ENCODE measurements at places on chromosomes 1 and 21.

- no peak for DNase-seq
These were observed 158.0 kb downstream of the CLIC6 start for GRCh38 chr21:34826836-34827235.

DNA sequence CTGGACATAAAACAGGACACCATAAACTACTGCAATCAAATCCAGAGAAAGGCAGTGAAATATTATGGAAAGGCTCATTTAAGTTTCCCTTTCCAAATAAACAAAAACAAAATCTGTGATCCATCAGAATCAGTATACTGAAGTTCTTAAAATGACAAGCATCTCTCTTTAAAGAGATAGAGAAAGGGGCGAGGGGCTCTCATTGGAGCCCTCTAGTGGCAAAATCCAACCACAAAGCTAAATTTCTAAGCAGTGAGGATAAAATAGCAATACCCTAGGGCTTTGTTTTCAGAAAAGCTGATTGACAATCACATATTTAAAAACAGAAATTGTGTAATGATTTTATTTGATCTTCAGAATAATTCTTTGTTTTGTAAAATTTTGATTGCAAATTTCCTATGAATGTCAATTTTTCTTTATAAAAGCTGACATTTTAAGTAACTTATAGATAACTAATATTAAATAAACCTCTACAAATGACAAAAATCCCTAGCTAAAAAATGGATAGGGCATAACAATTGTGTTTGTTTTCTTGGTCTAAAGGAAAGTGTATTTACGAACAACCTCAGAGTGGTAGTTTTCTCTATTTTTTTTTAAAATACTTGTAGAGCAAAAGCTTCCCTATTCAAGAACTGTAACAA, 138.2 kb downstream of the COL24A1 start:
- peak; percentile 67 for DNase-seq

DNA sequence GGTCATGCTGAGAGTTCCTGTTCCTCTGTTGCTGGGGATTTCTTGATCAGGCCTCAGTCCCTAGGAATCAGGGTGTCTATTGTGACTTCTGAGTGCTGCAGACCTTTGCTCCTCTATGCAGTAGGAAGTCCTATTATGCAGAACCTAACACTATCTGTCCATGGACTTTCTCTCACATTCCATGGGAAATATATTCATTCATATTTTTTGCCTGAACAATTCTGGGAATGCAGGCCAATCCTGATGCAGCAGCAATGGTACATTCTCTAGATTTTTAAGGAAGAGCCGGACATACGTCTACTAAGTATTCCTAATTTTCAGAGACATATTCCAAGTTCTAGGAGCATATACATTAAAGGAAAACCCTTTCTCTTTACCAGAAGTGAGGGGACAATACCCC, 61.1 kb upstream of the C1orf87 start:
- no peak for DNase-seq

- no peak for DNase-seq
These were observed at the start of gene PLD5 for GRCh38 chr1:242524571-242525359. PLD5 (minus strand) TSS chr1:242524697.

DNA sequence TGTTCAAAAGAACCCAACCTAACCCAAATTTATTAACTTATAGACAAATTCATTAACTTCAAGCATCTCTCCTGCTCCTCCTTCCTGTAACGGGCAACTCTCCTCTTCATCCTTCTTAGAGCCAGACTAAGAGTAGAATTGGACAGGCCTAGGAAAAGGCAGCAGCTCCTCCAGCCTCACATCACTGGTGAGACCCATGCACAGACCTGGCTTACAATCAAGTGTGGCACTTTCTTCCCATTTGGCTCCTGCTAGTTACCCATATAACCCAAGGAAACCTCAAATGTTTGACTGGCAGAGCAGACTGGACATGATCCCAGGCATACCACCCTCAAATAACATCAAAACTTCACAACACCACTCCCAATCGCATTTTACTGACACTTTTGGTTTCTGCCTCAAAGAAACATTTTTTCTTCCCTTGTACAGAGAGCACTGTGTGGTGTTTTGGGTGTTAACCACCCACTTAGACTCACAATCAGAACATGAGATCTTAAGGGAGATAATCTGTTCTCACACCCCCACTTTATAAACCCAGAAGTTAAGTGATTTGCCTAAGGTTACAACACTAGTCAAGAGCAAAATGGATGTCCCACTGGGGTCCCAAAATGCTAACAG, 101.4 kb downstream of the SIPA1L2 start:
- DNase-seq: no peak

GRCh38 chr21:31708541-31708940, 23.4 kb downstream of the SCAF4 start:
- no peak for DNase-seq

DNA sequence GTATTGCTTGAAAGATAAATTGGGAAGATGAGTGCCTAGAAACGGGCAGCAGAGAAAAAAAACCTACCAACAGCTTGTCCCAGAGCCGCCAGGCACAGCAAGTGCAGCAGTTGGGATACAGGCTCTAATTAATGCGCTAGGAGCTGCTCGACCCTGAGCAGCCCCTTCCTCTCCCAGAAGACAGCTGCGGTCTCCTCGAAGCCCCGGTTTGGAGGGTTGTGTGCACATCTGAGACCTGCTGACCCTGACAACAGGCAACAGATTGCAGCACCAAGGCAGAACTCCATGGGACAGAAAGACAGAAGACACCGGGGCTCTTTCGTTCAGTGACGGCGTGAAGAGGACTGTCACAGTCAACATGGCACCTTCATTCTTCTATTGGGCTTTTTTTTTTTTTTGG, 101.4 kb downstream of the TSEN15 start:
- no peak for DNase-seq

DNA sequence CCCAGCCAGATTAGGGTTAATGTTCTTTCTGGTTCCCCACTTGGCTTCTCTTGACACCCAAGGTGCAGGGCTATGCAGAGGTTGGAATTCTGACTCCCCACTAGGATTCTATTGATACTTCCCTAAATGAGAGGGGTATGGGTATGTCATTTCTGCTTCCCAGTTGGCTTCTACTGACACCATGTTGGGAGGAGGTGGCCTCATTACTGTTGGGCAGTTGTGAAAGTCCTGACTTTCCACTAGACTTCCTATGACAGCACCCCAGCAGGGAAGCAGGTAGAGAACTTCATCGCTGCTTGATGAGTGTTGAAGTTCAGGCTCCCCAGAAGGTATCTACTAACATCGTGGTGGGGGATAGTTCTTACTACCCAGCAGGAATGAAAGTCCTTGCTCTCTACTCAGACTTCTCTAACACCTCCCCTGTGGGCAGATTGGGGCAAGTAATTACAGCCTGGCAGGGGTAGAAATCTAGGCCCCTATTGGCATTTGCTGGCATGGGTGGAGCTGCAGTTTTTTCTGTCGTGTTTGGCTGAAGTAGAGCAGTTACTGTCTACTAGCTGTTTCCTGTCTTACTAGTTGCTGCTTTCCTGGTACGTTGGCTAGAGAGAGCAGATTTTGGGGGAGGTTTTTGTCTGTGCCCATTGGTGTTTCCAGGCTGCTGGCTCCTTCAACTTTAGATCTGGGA, 41.5 kb downstream of the ZYG11B start:
- DNase-seq: no peak
